ENCODE measurements at places on chromosomes 2 and 18.

DNA sequence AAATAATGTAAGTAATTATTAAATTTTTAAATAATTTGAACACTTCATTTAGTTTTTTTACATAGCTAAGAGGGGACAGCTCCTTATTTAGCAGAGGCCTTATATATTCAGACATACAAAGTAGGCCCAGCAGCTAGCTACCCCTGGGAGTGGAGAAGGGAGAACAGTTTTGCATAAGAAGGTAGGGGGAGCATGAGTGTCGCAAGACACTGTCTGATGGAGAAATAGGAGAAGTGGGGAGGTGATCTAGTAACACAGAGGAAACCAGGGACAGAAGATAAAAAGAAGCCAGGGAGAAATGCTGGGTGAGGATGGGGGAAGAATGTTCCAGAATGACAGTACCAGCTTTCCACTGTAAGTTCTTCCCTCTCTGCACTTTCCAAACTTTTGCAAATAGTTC lies 16.0 kb upstream of the RGPD4 start:
- DNase-seq, result no peak

DNA sequence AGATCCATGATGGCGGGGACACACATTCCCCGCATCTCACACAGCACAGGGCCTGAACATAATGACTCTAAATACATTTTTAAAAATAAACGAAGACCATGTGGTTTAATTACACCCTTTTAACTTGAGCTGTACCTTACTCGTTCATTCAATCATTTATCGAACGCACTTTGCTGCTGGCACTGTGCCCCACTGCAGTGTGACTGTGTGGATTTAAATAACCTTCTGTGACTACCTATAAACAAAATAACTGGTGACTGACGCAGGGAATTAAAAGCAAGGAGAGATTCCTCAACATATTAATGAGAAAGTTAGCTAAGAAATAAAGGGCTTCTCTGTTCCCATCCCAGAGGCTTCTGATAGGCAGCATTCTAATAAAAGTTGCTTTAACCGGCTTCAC lies 10.9 kb upstream of the FZD7 start:
- DNase-seq, result no peak

GRCh38 chr18:21443776-21444464 lies 156.6 kb downstream of the ESCO1 start:
- DNase-seq, result no peak

DNA sequence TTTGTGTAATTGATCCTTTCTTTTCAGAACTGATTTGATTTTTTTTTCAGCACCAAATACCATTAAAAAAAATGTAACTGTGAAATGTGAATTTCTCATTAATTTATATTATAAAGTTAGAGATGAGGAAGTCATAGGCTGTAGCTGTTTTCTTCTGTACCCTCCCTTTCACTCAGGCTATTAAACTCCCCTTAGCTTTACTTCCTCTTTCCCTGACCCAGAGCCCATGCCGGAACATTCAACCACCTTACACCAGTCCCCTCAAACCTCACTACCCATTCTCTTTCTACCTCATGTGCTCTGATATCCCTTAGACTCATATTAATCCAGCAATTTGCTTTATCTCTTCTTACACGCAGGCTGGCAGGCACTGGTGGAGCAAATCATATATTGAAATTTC lies 12.4 kb downstream of the GALNT5 start:
- DNase-seq, result no peak

- DNase-seq, result no peak
Observed at GRCh38 chr2:171902840-171903420, 8.9 kb upstream of the SLC25A12 start.

GRCh38 chr2:185338104-185338503 lies 400.5 kb upstream of the FSIP2 start:
- no peak for DNase-seq

DNA sequence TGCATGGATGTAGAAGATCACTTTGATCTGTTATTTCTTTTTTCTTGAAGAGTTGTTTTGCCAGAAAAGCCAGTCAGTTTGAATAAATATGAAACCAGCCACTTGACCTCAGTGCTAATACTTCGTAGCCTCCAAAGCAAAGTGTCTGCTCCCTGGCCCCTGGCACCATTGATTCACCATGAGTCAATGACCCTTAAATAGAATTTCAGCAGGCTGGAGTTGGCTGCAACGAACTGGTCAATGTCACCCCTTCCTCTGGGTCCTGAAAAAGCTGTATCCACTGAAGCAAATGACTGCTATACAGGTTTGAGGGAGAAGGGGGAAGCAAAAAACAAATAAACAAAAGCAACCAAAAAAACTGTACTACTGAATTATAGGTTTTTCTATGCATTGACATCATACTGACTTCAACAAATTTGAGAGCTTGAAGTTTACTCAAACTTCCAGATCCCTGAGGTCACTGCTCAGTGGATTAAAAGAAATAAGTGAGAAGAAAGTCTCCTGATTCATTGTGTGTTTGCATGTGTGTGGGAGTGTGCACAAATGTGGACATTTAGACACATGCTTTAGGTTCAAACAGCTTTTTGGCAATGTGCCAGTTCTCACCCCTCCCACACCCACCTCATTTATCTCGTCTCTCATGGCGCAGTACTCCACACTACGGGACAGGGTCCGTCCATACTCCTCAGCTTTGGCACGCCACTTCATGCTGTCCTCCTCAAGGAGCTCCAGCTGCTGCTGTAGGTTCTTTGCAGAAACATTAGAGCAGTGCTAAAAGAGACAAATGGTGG lies 58.1 kb upstream of the TTN start:
- no peak for DNase-seq

DNA sequence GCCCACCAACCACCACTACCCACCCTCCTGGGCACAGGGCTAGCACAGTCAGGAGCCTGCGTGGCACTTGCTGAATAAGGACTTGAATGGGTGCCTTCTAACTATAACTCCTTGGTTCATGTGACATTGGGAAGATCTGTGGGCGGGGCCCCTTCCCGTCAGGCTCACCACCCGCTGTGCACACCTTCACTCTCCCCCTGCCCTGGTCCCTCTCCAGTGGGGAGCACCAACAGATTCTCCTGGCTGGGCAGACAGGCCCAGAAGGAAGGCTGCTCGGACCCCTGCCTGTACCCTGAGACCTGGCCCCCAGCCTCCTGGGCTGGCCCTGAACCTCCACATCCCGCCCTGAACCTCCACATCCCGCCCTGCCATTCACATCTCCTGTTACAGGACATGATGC lies 33.4 kb upstream of the POMC start:
- DNase-seq, result no peak

DNA sequence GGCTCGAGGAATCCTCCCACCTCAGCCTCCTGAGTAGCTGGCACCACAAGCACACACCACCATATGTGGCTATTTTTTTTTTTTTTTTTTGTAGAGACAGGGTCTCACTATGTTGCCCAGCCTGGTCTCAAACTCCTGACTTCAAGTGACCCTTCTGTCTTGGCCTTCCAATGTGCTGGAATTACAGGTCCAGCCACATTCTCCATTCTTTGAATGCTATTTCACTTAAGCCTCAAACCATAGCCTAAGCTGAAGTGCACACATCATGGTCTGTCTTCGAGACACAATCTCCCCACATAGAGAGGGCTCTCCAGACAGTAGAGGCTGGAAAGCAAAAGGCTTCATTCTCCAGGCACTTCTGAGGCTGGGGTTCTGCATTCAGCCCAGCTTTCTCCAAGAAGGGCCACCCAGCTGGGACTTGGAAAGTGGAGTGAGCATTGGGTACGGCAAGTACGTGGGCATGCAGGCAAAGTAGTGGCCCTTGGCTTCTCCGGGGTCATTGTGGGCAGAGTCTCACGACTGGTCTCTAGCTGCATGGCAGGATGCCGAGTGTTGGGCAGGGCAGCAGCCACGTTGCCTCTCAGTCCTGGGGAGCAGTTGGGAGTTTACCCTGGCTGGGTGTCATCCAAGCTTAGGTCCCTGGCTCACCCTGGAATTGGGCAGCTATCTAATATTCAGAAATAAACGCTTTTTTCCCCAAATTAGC lies 78.2 kb upstream of the SMAD7 start:
- no peak for DNase-seq

DNA sequence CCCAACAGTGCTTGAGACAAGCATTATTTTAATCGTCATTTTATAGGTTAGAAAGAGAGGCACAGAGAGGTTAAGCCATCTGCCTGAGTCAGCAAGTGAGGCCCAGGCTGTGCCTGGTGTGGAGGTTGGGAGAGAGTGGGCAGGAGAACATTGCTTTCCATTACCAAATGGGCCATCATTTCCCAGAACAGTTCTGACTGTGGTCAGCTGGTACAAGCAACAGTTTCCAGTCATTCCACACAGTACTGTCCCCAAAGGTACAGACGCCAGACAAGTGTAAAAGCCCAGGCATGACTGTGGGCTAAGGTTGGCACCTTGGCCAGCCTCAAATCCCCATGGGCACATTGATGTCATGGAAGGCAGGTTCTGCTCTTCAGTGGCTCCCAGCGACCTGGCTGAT lies 98.2 kb upstream of the LCLAT1 start:
- DNase-seq, result no peak
